ENCODE measurements at places on chromosomes 6 and 20.

- no peak for DNase-seq
These were observed 559.3 kb downstream of the C6orf118 start for GRCh38 chr6:164750128-164750527.

DNA sequence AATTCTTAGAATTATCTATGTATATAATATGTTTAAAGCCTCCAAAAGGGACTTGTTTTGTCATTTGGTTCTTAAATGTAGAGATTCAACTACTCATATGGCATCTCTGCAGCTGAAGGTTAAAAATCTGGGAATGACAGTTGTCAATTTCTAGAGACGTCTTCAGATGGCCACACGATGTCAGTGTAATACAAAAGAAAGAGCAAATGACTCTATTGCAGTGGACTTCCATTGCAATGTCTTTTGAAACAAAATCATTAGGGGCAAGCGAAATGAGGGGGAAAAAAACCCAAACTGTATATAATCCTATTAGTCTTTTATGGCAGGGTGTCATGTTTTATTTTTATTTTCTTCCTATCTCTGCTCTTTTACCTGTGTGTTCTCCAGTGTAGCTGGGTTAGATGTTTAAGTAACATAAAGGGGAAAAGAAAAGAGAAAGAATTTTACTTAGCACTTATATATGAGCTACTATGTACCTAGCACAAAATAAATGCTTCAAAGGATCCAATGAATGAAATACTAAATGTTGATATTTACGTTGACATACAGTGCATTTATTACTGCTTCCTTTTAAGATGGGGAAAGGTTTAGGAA lies 26.2 kb downstream of the CCN2 start:
- DNase-seq: no peak

DNA sequence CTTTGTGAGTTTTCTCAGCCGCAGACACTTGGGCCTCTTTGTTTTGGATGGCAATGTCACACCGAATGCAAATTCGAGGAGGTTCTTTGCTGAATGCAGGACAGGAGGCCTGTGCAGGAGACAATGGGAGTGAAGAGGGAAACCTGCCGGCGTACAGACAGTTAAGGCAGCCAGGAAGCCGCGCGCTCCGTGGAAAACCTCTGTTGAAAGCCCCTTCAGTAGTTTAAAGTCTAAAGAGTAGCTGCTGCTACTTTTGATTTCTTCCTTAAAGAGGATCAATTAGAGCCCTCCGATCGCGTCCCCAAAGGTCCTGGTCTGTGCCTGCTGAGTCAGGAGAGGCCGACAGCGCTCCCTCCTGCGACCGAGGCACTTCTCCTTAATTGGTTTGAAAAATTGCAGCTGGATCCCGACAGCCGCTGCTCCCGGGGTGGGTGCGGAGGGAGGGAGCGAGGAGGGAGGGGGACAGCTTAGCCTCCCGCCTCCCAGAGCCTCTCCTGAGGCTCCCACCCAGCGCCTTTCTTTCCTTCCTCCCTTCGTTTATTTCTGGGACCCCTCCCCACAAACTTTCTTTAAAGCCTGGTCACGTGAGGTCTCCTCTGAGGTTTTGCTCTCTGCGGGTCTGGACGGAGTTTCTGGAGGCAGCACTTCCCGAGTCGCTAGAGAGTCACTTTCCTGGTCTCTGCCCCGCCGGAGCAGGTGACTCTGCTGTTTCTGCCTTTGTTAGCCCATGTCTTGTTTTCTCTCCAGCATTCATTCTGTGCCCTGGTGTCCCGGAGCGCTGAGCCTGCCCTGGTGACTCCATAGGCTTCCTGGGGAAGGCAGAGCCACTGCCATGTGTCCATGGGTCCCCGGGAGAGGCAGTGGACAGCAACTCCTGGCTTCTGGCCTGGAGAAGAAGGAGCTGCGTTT lies 22.3 kb upstream of the RPP40 start:
- no peak for DNase-seq

DNA sequence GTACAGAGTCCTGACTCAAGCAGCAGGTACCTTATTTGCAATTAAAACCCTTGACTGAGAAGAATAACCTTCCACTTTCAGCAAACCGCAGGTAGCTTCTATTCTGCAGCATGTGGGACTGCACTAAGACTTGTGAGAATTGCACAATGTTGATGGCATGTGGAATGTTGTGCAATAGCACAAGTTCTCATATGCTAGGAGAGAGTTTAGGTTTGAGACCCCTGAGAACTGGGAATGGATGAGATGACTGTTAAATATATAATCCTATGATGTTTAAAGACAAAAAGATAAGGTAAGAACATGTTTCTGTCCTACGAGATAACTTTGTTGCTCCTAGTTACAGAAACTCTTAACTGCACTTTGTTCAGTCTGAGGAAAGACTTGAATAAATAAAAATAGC lies 194.6 kb downstream of the OTOR start:
- DNase-seq: no peak

- no peak for DNase-seq
These were observed 47.6 kb downstream of the CPNE5 start for GRCh38 chr6:36791521-36792135.

DNA sequence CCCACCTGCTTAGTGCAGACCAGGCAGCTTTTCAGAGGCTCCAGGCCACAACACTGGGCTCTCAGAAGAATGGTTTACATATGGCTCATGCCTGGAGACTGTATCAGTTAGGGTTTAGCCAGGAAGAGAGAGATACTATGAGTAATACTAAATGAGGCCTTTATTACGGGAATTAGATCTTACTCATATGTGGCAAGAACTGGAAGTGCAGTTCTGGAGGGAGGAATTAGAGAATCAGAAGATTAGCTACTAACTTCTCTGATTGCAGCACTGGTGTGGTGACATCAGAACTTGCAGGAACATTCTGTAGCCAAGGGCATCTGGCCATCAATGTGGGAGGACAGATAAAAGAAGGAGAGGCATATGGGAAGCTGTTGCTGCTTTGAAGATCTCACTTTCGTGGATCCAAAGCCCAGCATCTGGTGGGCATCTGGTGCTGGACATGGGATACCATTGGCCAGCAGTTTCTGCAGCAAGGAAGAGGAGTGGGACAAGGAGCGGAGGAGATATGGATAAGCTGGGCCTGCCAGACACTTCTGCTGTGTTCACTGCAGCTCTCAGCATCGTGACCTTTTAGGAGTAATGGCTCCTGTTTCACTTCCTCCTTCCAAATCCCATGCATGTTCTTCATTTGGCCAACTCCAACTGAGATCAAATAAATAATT lies 248.5 kb downstream of the BTBD3 start:
- no peak for DNase-seq

DNA sequence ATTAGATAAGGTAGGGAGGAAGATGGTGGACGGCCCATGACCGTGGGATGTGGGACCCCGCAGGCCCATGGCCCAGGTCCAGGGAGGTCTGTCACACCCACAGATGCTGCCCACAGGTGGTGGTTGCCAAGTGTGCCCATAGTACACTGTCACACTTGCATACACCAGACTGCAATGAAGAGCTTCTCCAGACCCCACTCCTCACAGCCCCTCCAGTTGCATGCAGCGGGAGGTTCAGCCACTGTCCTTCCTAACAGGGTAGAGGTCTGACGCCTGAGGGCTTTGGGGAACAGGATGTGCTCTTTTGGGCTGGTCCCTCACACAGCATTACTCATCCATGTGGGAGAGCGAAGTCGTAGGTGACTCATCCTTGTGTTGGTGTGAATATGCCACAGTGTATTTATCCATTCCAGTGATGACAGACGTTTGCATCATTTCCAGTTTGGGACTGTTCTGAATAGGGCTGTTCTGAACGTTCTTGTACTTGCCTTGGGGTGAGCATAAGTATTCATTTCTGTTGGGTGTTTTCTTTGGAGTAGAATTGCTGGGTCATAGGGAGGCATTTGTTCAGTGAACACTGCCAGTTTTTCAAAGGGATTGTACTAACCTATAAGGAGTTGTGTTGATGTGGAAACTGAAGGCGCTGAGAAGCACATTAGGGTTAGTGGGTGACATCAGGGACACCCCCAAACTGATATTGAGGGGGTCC lies 10.1 kb upstream of the PYGB start:
- DNase-seq: peak; percentile 52

- DNase-seq: no peak
These were observed at the start of gene ALDH8A1 for GRCh38 chr6:134949927-134950326. TSS of gene ALDH8A1 (minus strand) at chr6:134950101. CDS start at chr6:134950053, 48 bp downstream.

DNA sequence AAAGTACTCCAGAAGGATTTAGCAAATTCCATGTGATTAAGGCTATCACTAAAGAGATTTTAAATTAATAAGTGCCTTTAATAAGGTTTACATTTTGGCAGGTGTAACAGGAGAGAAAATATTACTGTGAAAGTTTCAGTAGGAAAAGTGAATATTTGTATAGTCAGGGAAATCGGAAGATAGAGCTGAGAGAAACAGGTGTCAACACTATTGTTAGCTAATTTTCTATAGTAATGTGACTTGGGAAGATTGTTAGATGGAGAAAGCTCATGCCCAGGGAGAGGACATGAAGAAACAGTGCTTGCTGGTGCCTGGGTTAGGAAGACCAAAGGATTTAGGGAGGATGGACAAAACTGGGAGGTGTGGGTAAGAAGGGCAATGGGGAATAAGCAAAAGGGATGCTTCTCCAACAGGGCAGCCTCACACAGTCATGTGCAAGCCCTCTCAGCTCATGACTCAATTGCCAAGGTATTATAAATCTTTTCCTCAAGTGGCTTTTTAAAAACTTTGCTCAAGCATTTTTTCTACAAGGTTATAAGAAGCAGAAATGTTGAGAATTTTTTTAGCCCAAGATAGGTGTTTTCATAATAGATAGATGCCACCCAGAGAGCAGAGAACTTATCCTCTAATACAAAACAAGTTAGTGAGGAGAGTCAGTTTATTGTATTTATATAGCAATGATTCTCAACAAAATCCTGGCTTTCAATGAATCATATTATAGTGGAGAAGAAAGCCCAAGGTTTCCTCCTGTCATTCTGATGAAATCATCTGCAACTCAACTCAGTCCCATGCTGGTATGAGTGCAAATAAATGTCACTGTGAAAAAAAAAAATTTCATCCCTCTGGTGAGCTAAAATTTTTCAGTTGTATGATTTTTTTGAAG lies 325.2 kb upstream of the NT5E start:
- no peak for DNase-seq

GRCh38 chr6:140985679-140986275 lies 1146.9 kb upstream of the GJE1 start:
- no peak for DNase-seq

DNA sequence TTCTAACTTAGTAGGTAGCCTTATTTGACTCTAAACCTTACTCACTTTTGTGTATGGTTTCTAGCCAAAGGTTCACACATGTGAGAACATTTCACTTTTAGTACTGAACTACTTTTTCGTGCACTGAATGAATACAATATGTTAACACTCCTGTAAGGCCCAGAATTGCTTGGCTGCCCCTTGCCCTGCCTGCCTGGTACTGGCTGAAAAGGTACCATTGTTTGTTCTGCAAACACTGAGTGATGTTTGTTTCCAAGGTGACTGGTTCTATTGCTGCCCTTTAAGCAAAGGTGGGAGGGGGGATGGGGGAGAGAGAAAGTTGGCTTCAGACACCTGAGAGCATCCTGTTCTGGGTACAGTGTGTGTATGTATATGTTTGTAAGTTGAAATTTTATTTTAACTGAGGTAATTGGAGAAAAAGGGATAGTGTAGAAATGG lies 31.2 kb downstream of the RREB1 start:
- no peak for DNase-seq

- no peak for DNase-seq
These were observed 17.9 kb downstream of the MAVS start for GRCh38 chr20:3864518-3864917.

DNA sequence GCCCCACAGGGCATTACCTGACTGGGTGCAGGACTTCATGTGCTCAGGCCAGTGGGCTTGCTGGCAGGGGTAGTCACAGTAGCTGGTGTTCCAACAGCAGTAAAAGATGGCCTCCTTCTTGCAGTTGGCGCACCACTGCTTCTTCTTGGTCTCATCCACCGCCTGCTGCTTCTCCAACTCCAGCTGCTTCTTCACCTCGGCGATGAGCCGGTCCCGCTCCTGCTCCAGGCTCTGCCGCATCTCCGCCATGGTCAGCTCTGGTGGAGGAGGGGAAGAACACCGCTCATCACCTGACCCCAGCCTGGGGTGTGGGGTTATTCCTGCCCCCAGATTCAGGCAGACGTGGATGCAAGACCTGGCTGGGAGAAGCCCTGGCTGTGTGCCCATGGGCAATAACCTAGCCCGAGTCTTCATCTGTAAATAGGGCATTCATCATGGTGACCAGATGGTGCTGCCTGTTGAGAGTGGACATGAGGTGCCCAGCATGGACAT lies 132.2 kb downstream of the ZMYND8 start:
- no peak for DNase-seq

DNA sequence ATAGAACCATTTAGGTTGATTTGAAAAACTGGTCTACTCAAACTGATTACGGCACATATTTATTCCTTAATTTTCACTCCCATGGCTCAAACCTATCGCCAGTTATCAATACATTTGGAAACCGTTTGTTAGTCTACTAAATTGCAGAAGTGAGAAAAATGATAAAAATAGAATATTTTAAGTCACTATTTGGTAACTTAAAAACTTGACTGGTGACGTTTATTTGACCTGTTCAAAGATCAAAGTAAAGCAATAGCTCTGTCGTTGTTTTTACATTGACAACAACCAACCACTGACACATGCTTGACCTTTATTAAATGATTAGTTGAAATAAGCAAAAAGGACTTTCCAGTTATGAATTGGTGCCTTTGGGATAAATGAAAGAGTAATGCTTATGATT lies 402.9 kb upstream of the MAP3K7 start:
- no peak for DNase-seq

GRCh38 chr6:150230164-150230561 lies 87.3 kb downstream of the PPP1R14C start:
- no peak for DNase-seq

DNA sequence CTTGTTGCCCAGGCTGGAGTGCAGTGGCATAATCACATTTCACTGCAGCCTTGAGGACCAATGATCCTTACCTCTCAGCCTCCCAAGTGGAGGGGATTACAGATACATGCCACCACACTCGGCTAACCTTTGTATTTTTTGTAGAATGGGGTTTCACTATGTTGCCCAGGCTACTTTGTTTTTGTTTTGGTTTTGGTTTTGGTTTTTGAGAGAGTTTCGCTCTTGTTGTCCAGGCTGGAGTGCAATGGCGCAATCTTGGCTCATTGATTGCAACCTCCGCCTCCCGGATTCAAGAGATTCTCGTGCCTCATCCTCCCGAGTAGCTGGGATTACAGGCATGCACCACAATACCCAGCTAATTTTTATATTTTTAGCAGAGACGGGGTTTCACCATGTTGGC lies 105.5 kb downstream of the BMP7 start:
- no peak for DNase-seq

- DNase-seq: no peak
These were observed 7.3 kb upstream of the COL9A1 start for GRCh38 chr6:70310063-70310694.

DNA sequence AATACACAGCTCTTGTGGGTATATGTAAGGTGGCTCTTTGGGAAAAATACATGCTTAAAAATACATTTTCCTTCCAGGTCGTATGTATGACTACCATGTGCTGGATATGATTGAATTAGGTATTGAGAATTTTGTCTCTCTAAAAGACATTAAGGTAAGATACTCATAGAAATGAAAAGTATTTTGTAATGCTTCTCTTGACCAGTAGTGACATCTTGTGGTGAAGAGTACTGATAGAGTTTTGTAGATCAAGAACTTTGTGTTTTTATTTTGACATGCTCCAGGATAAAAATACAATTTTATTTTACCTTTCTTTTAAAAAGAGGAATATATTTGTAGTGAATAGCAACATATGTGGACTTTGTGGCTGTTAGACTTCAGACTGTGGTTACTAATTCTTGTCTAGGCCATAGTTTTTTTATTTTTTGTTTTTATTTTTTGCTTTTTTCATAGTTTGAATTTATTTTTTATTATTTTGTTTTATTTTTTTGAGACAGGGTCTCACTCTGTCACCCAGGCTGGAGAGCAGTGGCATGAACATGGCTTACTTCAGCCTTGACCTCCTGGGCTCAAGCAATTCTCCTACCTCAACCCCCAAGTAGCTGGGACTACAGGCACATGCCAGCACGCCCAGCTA lies 17.9 kb downstream of the RPF2 start:
- DNase-seq: no peak

Measured in stimulated activated CD4-positive, alpha-beta T cell treated with anti-CD3 and anti-CD28 coated beads, Interleukin-2, amount 100 ng/mL, for 48 hours (primary cell).